ENCODE measurements at places on chromosomes 4 and X.

DNA sequence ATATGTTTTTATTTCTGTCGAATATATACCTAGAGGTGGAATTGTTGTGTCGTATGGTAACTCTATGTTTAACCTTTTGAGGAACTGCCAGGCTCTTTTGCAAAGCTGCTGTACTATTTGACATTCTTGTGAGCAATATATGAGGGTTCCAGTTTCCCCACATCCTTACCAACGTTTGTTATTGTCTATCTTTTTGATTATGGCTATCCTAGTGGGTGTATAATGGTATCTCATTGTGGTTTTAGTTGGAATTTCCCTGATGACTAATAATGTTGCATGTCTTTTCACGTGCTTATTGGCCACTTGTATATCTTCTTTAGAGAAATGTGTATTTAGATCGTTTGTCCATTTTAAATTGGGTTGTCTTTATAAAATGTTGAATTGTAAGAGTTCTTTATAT is 24.5 kb downstream of the REPS2 start:
- peak; percentile 19 for DNase-seq

DNA sequence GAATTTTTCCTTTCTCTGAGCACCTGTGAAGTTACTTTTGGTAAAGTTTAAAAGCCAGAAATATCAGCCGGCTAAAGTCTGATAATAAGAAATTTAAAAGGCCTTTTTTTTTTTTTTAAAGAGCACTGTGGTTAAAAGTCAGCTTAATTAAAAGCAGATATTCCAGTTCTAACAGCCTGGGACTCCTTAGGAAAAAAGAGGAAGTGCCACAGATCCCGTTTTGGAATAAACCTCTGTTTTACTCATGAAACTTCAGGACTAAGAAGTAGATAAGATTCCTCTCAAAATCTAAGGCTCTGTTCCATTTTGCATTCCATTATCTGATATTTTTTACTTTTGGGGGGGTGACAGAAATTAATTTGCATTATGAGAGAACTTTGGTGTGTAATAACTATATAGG is 37.8 kb downstream of the ABCB7 start:
- DNase-seq = no peak

DNA sequence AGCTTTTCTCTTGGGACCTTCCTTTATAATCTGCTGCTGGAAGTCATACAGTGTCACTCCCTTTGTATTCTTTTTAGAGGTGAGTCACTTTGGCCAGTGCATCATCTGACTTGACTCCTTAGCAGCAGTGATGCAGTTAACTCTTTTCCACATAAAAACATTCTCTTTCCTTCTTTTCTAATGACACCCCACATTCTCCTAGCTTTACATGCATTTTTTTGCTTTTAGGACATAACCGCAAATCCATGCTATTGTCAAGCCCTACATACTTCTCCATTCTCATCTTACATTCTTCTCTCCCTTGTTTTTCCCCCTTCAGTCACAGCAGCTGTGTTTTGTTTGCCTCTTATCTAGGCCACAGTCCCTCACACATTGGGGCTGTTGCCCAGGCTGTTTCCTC is 55.1 kb downstream of the ZNF330 start:
- peak; percentile 43 for DNase-seq

DNA sequence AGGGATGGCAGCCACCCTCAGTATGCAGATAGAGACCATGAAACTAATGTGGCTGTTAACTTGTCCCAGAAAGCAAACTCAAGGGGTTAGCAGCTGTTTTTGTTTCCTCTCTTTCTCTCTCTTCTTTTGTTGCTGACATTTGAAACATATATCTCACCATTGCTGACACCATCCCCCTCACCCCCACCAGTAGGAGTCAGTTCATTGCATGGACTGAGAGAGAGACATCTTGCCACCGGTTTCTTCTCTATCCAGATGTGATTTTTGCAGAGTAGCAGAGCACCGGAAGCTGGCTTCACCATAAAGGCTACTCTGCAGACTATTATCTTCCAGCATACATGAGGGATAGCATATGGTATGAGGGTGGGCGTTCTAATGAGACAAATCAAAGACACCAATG is 177.1 kb upstream of the FRG1 start:
- DNase-seq = no peak

DNA sequence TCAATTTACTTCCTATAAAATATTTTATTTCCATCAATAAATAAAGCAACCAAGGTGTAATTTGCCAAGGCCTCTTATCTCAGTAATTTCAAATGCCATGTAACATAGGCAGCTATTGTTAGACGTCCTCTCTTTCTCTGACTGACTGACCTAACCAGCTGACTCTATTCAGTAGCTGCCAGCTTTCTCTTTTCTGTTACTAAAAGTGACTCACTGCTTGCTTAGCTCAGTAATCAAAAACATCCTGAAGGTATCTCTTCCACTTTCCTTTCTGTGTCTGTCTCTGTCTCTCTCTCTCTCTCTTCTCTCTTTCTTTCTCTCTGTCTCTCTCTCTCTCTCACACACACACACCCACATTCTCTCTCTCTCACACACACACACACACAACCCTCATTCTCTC is 134.2 kb downstream of the SPOCK3 start:
- DNase-seq = peak; percentile 62

GRCh38 chrX:54891573-54891972 is 29.1 kb upstream of the TRO start:
- DNase-seq = peak; percentile 8

DNA sequence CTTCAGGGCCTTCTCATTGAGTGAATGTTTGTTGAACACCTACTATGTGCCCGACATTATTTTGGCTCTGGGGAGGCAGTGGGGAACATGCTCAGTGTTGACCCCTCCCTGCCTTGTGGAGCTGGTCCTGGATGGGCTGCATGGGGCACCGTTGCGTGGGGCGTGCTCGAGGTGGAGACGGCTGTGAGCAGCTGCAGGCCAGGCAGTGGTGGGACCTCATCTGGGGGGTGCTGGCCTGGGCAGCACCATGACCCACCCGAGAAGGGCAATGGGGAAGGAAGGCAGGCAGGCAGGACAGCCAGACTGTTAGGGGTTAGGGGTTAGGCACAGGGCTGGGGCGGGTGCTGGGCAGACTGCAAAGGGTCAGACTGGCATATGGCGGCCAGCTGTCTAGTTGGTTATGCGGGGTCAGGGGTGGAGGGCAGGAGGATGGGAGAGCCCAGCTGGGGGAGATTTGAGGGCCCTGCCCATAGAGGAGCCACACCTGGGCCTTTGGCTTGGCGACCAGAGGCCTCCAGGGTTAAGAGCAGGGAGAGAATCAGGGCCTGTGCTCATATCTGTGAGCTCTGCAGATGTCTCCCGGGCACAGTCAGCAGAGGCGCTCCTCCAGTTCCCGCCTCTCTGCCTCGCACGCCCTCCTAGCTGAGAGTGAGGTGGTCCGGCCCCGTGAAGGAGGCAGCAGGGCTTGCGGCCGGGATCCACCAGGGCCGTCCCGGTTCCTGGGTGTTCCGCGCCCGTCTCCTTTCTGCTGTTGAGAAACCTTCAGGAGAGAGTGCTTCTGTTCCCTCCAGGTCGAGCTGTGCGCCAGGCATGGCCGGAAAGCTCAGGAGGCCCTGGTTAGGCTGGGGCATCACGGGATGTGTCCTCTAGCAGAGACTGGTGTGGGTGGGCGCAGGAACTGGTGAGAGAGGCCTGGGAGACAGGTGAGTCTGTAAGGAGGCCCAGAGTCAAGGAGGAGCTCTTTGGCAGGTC is 73.3 kb downstream of the RGS12 start:
- DNase-seq = no peak

DNA sequence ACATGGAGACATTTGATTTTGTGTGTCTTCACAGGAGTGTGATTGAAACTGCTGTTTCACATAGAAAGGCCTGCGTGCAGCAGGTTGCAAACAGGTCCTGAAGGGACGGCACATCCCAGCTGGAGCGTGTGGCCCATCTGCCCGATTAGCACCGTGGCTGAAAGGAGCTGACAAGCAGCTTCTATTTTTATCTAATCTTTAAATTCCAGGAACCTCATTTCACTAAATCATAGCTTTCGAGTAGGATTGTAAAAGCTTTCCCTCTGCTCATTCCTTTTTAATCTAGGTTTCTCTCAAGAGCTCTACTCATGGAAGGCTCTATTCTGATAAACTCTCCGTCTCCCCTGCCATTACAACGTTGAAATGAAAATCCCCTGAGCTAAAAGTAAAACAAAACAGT is 106.8 kb downstream of the FSTL5 start:
- no peak for DNase-seq

DNA sequence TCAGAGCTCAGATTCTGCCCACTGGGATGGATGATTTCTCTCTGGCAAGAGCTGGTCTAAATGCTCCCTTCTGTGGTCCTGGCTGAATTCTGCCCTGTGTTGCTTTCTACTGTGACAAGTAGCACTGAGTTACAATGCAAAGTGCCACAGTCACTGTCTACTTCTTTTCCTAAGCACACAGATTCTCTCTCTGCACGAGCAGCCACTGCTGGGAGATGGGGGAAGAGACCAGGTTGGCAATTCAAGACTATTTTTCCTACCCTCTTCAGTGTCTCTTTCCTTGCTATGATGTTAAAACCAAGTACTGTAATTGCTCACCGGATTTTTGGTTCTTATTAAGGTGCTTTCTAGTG is 45.5 kb downstream of the STAP1 start:
- no peak for DNase-seq

GRCh38 chrX:63686878-63687714 is 97.9 kb downstream of the ARHGEF9 start:
- DNase-seq = peak; percentile 38

DNA sequence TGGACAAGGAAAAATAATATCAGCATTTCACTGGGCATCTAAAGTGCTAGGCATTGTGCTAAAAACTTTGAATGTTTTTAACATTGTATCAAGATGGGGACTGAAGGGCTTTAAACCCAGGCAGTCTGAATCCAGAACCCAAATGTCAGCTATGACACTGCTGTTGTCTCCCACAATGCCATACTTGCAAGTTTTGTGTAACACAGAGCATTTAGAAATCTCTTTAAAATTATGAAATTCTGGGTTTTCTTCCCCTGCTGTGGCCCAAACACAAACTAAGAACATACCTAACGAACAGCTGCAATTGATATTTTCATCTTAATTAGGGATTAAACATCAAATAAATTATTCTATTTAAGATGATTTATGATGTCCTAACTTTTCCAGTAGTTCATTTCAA is 66.8 kb upstream of the LSM6 start:
- no peak for DNase-seq

DNA sequence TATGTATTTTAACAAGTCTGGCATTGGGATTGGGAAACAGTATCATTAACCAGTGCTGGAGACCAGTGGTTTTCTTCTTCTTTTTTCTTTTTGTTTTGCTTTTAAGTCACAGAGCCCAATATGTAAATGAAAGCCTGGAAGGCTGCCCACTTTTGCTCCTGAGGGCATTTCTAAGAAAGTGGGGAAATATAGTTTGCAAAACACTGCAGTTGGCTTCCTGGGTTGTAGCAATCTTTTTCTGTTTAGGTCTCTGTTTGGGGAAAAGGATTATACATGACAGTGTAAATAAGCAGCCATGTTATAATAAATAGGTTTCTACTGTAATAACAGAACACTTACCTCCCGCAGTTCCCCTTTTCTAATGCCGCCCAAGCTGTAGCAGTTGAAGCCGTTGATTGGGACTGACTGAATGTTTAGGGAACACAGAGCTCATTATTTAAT is 105.5 kb downstream of the TMEM164 start:
- peak; percentile 3 for DNase-seq

GRCh38 chr4:42671431-42672194 is 14.7 kb upstream of the ATP8A1 start:
- no peak for DNase-seq

GRCh38 chr4:122959441-122959840 is 37.0 kb upstream of the NUDT6 start:
- no peak for DNase-seq

DNA sequence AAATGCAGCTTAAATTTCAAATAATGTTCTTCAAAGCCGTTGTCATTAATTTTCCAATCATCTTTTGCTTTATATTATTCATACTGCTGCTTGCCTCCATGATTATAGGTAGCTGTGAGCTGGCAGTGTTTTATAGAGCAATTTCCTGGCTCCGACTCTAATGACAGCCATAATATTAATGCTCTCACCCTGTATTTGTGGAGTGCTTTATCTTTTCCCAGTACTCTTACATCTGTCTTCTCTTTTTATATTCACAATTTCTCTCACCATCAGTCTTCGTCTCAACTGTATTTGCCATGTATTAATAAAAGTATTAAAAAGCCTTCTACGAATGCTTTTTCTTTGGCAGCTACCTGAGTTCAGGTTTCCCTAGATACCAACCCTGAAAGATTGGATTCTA is 21.0 kb downstream of the ATXN3L start:
- DNase-seq = no peak

DNA sequence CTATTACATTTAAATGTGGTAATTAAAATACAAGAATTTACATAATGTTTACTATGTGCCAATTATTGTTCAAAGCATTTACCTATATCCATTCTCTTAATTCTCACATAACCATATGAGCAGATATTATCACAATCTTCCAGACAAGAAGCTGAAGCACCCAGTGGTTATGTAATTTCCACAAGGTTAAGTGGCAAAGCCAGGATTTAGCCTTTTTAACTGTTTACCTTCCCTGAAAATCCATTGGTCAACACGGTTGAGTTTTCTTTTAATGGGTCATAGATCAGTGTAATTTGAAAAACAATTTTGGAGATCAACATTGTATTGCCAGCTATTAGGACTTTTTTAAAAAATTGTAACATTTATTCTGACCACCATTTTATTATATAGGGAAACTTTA is 11.4 kb downstream of the HSPA4L start:
- DNase-seq = no peak

DNA sequence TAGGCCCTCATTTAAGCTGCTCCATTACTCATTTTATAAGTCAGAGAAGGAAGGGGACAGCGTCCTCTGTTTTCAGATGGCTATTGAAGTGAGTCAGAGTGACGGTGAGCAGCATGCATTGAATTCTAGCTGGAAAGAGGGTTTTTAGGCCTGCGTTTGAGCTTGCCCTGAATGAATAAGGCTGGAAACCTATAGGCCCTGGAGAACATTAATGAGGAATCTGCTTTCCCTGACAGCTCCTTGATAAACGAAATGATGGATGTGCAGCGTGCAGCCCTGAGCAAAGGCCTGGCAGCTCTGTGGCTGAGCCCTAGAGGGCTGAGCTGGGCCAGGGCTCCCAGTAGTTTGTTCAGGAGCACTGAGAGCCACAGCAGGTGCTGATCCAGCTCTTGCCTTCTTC is 33.4 kb downstream of the TBL1X start:
- DNase-seq = no peak

DNA sequence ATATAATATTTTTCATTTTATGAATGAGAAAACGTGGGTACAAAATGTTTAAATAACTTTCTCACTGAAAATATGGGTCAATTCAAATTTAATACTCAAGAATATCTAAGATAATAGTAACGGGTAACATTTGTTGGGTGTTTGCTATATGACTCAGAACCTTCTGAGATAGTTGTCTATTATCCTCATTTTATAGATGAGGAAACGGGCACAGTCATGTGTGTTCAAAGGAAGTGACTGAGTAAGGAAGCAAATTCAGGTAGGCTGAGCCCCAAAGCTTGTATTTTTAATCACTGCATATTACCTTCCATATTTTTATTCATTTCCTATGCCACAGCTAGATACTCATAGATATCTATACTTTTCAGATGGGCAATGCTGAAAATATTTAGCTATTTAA is 12.2 kb upstream of the CAMK2D start:
- DNase-seq = no peak

Data from HCEC 1CT (cell line).